ENCODE measurements at places on chromosomes 1 and 21. TPM values are rescaled to one million over a fixed set of nuclear protein-coding genes. Genes with fewer than 3 reads are reported as not detected.

DNA sequence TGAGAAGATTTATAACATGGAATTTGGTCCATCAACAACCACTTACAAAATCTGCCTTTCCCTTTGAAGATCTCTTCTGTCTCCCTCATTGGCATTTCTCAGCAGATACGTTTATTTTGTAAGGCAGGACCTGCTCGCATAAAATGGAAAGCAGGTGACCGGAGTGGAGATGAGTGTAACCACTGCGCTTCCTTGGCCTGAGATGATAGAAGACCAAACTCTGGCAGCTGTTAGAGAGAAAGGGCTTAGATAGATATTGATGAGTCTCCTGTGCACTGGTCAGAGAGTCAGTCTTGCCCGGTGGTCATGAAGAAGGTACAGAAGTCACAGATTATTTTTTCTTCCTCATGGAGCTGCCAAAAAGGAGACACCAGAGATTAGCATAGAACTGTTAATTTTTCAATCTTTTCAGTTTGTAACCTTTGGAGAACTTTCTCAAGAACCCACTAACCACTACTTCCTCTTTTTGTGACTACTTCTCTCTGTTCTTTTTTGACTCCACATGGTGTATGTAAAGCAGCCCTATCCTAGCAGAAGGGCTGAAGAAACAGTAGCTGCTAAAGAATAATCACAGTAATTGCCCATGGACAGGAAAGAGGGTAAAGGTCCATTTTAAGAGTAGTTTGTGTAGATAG lies 47.6 kb downstream of the FCRL3 start:
- H3K27ac ChIP-seq, result no peak overlapping the region
- H3K27me3 ChIP-seq, result peaks cover 36% of the 10 kb centered on the region
- no peak for DNase-seq

DNA sequence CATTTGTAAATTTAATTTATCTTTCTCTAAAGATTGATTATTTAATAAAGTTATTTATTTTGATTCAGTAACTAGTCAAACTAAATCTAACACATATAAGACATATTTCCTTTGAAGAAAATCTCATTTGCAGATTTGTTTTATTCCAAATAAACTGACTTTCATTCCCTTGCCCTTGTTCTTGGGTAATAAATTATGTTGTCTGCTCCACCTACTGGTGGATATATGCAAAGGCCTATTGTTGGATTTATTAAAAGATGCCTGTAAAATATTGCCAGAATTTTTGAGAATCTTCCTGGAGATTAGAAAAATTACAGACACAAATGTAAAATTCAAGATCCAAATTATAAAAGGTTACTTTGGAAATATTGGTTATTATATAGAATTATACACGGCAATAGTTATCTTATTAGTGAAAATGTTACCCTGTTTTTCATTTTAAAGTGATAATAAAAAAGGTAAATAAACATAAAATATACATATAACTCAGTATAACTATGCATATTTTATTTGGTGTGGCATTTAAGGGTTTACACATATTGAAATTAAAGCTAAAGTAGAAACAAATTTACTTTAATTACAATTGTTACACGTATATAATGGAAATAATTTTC lies 116.1 kb downstream of the SPATA17 start:
- no peak overlapping the region for H3K4me3 ChIP-seq
- no peak overlapping the region for H3K27ac ChIP-seq
- DNase-seq, result no peak

DNA sequence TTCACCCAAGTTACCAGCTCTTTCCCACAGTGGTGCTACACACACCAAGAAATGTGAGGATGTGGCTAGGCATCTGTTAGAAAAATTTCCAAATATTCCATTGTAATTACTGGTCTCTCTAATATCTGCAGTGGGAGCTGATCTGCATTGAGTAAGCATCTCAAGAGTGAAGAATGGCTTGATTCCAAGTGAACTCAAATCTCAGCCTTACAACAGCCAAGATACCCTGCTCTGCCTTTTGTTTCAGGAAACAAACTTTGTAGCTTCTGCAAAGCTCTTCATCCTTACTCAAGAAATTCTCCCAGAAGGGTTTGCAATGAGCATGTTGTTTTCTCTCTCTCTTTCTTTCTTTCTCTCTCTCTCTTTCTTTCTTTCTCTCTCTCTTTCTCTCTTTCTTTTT lies 181.1 kb downstream of the FCRL5 start:
- no peak for DNase-seq
- no peaks in the 10 kb centered on the region for H3K36me3 ChIP-seq
- H3K27ac ChIP-seq, result no peak overlapping the region
- H3K4me1 ChIP-seq, result peaks cover 2% of the 10 kb centered on the region
- peaks cover 24% of the 10 kb centered on the region for H3K27me3 ChIP-seq
- no peak overlapping the region for H3K4me3 ChIP-seq

DNA sequence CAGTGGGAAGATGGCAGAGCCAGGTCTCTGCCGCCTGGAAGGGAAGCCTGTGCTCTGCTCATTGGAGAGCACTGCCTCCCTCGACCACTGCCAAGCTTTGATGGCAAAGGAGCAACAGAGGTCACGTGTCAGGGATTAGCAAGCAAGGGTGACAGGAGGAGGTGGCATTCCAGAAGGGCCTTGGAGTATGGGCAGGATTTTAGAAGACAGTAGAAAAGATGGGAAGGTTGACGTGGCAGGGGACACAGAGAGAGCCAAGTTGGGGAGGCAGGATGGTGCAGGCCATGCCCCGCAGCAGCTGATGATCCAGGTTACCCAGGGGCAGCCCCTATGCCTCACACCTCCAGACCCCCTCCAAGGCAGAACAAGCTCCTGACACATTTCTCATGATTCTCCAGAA lies 21.9 kb upstream of the LBR start:
- peaks cover 46% of the 10 kb centered on the region for H3K4me1 ChIP-seq
- H3K4me3 ChIP-seq, result no peak overlapping the region
- peaks cover 3% of the 10 kb centered on the region for H3K36me3 ChIP-seq
- H3K27ac ChIP-seq, result no peak overlapping the region
- H3K27me3 ChIP-seq, result no peaks in the 10 kb centered on the region
- DNase-seq, result no peak

GRCh38 chr1:108893141-108893530 lies 16.4 kb downstream of the GPSM2 start:
- no peak overlapping the region for H3K4me3 ChIP-seq
- peaks cover 14% of the 10 kb centered on the region for H3K36me3 ChIP-seq
- H3K27me3 ChIP-seq, result peaks cover 2% of the 10 kb centered on the region
- DNase-seq, result no peak
- no peak overlapping the region for H3K27ac ChIP-seq

- H3K27me3 ChIP-seq, result no peaks in the 10 kb centered on the region
- peaks cover 40% of the 10 kb centered on the region for H3K4me1 ChIP-seq
- H3K27ac ChIP-seq, result peak overlapping the region; percentile 98
- H3K36me3 ChIP-seq, result peaks cover 19% of the 10 kb centered on the region
Measured at GRCh38 chr1:153956997-153957715, 1.3 kb downstream of the CRTC2 start.

- DNase-seq, result no peak
- H3K4me1 ChIP-seq, result no peaks in the 10 kb centered on the region
- no peak overlapping the region for H3K4me3 ChIP-seq
- no peak overlapping the region for H3K27ac ChIP-seq
- H3K36me3 ChIP-seq, result no peaks in the 10 kb centered on the region
Measured at GRCh38 chr1:161994175-161994668, 29.4 kb downstream of the OLFML2B start.

DNA sequence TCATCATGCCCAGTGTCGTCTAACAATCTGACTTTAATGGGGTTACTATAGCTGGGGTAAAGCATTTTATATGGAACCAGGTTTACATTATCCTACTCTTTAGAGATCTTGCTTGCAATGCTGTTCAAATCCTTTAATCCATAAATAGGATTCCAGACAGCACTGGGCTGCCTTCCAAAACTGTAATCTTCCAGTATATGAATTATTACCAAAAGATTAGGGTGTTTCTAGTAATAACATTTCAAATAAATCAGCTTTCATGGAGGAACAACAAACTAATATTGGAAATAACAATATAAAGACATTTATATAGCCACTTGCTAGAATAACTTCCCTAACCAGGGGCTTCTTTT lies 88.6 kb upstream of the PLXNA2 start:
- H3K4me1 ChIP-seq, result no peaks in the 10 kb centered on the region
- H3K36me3 ChIP-seq, result no peaks in the 10 kb centered on the region
- DNase-seq, result no peak
- H3K27ac ChIP-seq, result no peak overlapping the region
- peaks cover 26% of the 10 kb centered on the region for H3K27me3 ChIP-seq

DNA sequence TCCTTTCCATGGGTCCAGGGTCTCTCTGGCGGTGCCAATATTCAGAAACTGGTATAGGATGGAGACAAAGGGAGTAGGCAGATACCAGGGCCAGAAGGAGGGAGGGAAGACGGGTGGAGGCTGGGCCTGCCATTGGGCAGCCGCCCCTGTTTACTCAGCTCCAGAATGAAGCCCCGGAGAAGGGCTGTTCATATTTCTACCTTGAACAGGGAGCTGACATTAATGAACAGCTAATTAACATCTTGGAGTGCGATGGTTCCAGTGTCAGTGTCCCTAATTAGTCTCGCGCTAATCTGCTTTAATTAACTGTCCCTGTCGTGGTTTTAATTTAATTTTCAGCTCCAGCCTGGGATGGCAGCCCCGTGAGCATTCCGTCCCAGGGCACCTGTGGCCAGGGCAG lies 113.8 kb downstream of the EPHB2 start:
- H3K36me3 ChIP-seq, result no peaks in the 10 kb centered on the region
- no peaks in the 10 kb centered on the region for H3K4me1 ChIP-seq
- H3K27ac ChIP-seq, result no peak overlapping the region
- H3K27me3 ChIP-seq, result peaks cover 8% of the 10 kb centered on the region
- no peak overlapping the region for H3K4me3 ChIP-seq

- H3K4me3 ChIP-seq, result no peak overlapping the region
- H3K4me1 ChIP-seq, result no peaks in the 10 kb centered on the region
- no peaks in the 10 kb centered on the region for H3K36me3 ChIP-seq
- no peak for DNase-seq
- H3K27ac ChIP-seq, result no peak overlapping the region
- H3K27me3 ChIP-seq, result no peaks in the 10 kb centered on the region
Measured at GRCh38 chr1:118884946-118885345, 103.2 kb downstream of the TBX15 start.

DNA sequence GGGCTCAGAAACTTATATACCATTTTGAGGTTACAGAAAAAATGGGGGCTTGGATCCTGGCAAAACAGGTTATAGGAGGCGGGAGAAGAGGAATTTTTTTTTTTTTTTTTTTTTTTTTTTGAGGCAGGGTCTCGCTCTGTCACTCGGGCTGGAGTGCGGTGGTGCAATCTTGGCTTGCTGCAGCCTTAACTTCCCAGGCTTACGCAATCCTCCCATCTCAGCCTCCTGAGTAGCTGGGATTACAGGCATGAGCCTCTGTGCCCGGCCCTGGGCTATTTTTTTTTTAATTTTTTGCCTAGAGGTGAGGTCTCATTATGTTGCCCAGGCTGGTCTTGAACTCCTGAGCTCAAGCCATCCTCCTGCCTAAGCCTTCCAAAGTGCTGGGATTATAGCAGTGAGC lies 24.7 kb downstream of the MROH7 start:
- no peaks in the 10 kb centered on the region for H3K4me1 ChIP-seq
- no peak for DNase-seq
- H3K36me3 ChIP-seq, result no peaks in the 10 kb centered on the region
- no peak overlapping the region for H3K27ac ChIP-seq

- H3K36me3 ChIP-seq, result no peaks in the 10 kb centered on the region
- H3K4me1 ChIP-seq, result peaks cover 17% of the 10 kb centered on the region
- no peak for DNase-seq
- H3K27me3 ChIP-seq, result peaks cover 13% of the 10 kb centered on the region
- no peak overlapping the region for H3K27ac ChIP-seq
- H3K4me3 ChIP-seq, result no peak overlapping the region
Measured at GRCh38 chr21:34609244-34609932, 5.5 kb downstream of the RCAN1 start.

GRCh38 chr21:27268290-27268689 lies 301.4 kb upstream of the ADAMTS5 start:
- no peak overlapping the region for H3K4me3 ChIP-seq
- H3K4me1 ChIP-seq, result no peaks in the 10 kb centered on the region
- no peak overlapping the region for H3K27ac ChIP-seq
- no peak for DNase-seq

GRCh38 chr1:38440402-38440801 lies 393.8 kb upstream of the POU3F1 start:
- no peak overlapping the region for H3K4me3 ChIP-seq
- no peaks in the 10 kb centered on the region for H3K36me3 ChIP-seq
- H3K27ac ChIP-seq, result no peak overlapping the region

DNA sequence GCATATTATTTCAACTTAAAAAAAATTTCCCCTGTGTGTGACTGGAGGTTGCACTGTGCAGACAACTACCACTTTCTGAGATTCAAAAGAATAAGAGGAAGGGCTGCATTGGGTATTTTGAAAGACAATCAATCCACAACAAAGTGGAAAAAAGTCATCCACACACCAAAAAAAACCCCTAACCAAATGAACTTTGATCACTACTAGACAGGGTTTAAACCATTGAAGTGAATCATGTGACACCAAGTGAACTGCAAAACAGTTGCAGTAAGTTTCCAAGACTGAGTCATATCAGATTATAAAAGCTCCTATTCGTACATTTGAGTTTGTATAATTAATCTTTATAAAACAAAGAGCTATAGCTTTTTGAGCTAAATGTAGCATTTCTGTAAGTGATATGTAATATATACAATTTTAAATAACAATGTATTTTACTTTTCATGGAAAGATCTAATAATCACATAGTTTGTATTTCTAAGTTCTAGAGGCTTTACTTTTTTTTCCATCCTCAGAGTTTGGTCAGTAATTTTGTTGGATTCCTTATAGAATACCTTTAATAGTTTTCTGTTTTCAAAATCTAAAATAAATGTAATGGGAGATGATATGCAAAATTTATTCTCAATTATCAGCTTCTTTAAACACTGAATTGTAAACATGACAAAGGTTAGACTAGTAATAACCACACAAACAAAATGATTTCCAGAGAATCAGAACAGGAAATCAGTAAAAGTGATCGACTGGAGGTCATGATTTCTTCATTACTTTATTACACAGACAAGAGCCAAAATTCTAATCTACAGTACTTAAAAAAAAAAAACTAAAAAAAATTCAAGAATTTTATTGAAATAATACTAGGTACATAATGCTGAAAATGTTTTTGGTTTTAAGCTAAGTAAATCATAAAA lies 50.5 kb upstream of the GFI1 start:
- peaks cover 44% of the 10 kb centered on the region for H3K4me1 ChIP-seq
- H3K27ac ChIP-seq, result peak overlapping the region; percentile 93
- peak overlapping the region; percentile 78 for H3K4me3 ChIP-seq
- H3K27me3 ChIP-seq, result no peaks in the 10 kb centered on the region
- no peak for DNase-seq
- H3K36me3 ChIP-seq, result peaks cover 36% of the 10 kb centered on the region

The TMEM82 gene
- total RNA-seq, result not detected

The CDCA8 gene
- 67.0 TPM for total RNA-seq

The KIFAP3 gene
- 19.4 TPM for total RNA-seq
